ENCODE measurements at places on chromosomes 13 and 19.

- no peak for DNase-seq
Measured at GRCh38 chr19:16328824-16329482, 4.3 kb downstream of the KLF2 start.

DNA sequence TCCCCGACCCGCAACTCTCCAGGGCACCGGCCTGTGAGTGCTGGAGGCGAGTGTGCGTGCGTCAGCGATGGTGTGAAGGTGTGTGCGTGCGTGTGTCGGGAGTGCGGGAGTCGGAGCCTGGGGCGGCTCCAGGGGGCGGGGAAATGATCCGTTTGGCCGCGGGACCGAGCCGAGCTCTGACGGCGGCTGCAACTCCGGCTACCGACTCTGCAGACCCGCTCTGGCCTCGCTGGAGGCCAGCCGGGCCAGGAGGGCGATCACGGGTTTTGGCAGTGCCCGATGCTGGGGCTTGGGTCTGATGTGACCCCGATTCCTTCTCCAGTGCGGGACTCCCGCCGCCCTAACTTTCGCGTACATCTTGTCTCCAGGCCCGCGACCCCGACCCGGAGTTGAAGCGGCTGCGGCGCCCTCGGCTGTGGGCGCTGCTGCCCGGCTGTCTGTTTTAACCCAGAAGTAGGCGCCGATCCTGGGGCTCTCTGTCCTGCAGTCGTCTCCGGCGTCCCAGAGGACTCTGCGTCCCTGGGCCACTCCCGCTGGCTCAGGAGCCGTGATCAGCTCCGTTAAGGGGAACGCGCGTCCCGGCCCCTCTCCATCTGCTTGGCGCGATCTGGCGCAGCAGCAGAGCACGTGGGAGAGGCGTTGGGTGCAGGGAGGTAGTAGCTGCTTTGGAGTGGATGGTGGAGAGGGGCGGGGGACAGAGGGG lies 1.2 kb downstream of the CHST8 start:
- no peak for DNase-seq

DNA sequence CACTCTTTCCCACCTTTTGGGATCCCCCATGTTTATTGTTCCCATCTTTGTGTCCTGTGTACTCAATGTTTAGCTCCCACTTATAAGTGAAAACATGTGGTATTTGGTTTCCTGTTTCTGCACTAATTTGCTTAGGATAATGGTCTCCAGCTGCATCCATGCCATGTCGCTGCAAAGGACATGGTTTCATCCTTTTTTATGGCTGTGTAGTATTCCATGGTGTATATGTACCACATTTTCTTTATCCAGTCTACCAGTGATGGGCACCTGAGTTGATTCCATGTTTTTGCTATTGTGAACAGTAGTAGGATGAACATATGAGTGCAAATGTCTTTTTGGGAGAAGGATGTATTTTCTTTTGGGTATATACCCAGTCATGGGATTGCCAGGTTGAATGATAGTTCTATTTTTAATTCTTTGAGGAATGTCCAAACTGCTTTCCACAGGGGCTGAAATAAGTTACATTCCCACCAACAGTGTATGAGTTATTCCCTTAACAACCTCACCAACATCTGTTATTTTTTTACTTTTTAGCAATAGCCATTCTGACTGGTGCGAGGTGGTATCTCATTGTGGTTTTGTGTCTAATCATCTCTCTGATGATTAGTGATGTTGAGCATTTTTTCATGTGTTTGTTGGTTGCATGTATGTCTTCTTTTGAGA lies 55.7 kb upstream of the MEDAG start:
- no peak for DNase-seq

DNA sequence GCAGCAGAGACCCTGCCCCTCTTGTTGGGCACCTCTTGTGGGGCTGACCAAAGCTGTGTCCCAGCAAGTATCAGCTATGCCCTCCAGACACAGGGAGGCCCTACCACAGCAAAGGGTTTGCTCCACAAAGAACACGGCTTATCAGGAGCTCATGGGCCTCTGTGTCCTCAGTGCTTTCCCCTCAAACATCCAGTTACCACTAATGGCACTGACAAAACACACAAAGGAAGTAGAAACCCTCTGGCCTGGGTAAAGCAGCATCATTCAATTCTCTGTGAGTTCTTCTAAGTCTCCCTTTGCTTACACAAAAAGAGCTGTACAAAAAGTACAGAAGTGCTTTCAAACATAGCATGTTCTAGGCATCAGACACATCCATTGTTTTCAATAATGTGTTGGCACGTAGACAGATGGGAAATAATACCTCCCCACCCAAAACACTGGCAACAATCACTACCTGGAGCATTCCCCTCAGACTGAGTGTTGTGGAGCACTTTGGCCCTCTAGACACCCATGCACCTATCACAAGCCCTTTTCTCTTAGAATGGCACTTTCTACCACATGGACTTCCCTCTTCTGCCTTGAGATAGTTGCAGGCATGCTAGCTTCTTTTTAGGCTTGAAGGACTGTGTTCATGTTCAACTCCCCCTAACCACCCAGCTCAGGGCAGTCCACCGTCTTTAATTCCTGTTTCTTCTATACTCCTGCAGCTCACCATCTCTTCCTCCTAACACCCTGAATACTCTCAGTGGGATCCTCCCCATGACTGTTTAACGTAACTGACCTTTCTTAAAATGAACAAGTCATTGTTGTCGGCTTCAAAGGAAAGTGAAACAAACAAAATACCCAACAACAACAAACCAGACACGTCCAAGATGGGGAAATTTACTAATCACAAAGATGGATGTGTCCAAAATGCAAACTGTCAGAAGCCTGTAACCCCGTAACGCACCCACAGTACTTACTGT lies 43.5 kb downstream of the ATP7B start:
- no peak for DNase-seq

GRCh38 chr13:32728327-32728726 lies 142.1 kb downstream of the PDS5B start:
- DNase-seq: no peak

- DNase-seq: no peak
Measured at GRCh38 chr13:48624016-48624415, 29.7 kb upstream of the CYSLTR2 start.

DNA sequence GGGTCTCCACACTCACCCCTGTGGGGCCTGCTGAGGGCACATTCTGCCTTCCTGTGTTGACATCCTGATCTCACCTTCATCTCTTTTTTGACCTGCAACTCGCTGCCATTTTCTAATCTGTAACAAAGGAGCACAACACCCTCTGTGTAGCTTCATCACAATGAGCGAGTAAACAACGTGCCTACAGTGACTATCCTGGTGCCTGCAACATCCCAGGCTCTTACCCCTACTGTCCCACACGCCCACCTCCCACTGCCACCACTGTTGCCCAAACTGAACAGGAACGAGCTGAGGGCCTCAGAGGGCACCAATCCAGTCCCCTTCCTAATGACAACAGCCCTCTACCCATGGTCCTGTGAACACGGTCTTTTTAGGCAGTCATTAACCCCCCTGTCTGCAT lies 102.2 kb upstream of the GJB6 start:
- DNase-seq: no peak

DNA sequence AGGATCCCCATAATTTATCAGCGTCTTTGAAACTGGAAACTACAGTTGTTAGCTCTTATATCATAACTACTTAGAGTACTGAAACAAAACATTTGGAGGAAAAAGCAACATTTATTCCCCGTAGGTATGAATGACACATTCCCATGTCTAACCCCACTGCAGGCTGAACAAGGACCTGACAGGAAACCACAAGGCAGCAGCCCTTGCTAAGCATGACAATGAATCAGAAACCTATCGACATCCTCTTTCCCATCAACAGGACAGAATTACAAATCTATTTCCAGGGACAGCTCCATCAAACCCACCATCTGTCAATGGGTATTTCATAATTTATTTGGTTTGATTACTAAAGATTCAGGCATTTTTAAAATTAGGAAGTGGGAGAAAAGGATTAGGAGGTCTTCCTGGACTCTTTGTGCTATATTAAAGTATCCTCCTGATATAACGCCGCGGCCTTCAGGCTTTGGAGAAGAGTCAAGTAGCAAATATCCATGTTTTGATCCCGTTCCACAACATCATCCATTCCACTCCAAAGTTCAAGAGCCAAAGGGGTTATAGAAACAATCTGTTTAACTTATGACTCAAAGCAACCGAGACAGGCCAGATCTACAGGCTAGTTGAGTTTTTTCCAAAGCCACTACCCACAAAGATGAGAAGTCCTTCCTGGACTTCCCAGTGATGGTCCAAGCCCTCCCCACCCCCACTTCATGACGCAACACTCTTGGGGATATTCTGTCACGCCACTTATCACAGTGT lies 51.1 kb downstream of the FAM216B start:
- DNase-seq: no peak

DNA sequence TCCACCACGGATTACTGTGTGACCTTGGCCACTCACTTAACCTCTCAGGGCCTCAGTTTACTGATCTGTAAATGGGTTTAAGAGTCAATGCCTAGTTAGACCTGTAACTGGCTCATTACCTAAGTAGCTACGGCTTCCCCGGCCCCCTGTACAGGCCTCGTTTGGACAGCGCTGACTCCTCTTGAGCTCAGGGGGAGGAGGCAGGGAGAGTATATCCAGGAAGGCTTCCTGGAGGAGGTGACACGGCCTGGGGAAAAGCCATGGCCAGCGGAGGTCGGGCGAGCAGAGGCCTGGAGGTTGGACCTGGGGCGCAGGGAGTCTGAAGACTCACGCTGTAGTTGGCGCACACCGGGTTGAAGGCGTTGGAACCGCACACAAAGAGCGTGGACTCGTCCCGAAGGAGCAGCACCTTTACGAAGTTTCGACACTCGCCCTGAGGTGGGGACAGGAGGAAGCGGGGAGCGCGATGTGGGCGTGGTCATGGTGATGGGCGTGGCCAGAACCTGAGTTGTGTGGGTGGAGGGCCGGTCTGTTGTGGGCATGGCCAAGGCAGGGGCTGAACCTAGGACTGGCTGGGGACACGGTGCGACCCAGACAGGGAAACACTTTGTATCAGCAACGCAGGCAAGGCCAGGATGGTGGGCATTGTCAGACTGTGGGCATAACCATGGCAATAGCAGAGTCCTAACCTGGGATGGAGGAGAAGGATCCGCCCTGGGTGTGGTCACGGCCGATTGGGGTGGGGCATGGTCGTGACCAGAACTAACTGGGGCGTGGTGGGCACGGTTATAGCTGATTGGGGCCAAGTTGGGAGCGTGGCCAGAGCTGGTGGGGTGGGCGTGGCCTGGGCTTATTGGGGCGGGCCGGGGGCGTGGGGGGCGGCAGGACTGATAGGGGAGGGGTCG lies 3.6 kb downstream of the SEMA6B start:
- DNase-seq: no peak

DNA sequence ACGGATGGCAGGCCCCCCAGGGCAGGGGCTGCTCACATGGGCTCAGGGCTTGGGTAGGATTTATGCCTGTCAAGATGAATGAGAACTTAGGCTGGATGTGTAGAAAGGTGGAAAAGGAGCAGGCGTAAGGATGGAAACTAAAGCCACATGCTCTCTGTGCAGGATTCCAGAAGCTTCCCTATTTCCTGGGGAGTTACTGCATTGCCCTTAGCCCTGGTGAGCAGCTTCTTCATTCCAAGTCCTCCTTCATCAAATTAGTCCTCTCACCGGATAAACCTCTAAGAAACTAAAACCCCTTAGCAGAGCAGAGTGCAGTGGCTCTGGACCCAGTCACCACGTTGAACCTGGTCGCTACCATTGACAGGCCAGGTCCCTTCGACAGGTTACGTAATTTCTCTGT lies 7.4 kb downstream of the ATP12A start:
- DNase-seq: no peak

DNA sequence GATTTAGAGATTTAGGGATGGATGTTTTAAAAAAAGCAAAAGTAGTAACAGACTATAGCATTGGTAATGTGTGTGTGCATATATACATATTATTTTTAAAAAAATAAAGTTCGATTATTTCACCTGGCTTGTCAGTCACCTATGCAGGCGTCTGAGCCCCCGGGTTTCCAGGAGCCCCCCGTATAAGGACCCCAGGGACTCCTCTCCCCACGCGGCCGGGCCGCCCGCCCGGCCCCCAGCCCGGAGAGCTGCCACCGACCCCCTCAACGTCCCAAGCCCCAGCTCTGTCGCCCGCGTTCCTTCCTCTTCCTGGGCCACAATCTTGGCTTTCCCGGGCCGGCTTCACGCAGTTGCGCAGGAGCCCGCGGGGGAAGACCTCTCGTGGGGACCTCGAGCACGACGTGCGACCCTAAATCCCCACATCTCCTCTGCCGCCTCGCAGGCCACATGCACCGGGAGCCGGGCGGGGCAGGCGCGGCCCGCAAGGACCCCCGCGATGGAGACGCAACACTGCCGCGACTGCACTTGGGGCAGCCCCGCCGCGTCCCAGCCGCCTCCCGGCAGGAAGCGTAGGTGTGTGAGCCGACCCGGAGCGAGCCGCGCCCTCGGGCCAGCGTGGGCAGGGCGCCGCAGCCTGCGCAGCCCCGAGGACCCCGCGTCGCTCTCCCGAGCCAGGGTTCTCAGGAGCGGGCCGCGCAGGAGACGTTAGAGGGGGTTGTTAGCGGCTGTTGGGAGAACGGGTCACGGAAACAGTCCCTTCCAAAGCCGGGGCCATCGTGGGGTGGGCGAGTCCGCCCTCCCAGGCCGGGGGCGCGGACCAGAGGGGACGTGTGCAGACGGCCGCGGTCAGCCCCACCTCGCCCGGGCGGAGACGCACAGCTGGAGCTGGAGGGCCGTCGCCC lies 840 bp upstream of the CCNA1 start:
- DNase-seq: no peak

- DNase-seq: no peak
Measured at GRCh38 chr19:45164577-45165335, 4.0 kb upstream of the NKPD1 start.

GRCh38 chr19:7868671-7869452 lies 5.3 kb downstream of the PRR36 start:
- no peak for DNase-seq

DNA sequence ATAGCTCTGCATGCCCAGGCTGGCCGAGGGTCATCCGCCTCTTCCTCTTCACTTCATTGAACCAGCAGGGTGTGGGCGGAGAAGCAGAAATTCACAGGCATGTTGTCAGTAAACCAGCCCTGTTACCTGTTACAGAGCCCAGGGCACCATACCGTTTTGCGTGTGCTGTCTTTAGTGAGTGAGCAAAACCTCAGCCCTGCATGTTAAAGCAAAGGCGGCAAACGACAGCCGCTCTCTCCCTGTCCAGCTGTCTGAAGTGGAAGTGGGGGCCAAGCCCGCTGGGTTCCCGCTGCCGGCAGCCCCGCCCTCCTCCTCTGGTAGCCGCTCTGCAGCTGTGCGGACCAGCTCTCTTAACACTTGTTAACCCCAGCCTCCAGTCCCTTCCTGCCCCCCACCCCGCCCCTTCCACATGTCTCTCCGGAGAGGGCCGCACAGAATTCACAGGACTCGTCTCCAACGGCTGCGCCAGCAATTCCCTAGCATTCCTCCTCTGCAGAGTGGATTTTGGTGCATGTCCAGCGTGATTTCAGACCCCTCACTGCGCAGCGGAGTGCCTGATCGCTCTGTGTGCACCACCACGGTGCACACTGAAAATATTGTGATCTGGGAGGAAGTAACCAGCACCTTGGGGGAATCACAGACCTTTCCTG lies 12.7 kb downstream of the KLHL26 start:
- DNase-seq: no peak

All from thoracic aorta (tissue), 2 donors.